Colonic mucosa (tissue), 4 donors: ENCODE measurements at places on chromosomes 2 and 18. TPM values are rescaled to one million over a fixed set of nuclear protein-coding genes. Genes with fewer than 3 reads are reported as not detected.

The IL36A gene
- total RNA-seq, result not detected

The FAM237A gene
- not detected for total RNA-seq

The CCDC93 gene
- total RNA-seq, result 33.5 TPM

The FRZB gene
- total RNA-seq, result 26.8 TPM

The CYP1B1 gene
- total RNA-seq, result 3.5 TPM

The MYOM1 gene
- 7.9 TPM for total RNA-seq

The HOXD11 gene
- total RNA-seq, result 0.25 TPM

The SPOPL gene
- 23.5 TPM for total RNA-seq

The CRACDL gene
- total RNA-seq, result 11.5 TPM

The ABCB6 gene
- total RNA-seq, result 16.9 TPM

The TMEM17 gene
- 0.35 TPM for total RNA-seq

The LAMA3 gene
- 41.3 TPM for total RNA-seq

The RANBP2 gene
- total RNA-seq, result 72.0 TPM

The NYAP2 gene
- total RNA-seq, result 0.05 TPM

The WDPCP gene
- 3.4 TPM for total RNA-seq

The AQP4 gene
- total RNA-seq, result 0.35 TPM

The RIT2 gene
- not detected for total RNA-seq

The GAL3ST2 gene
- total RNA-seq, result 70.2 TPM

The MEP1B gene
- 1.8 TPM for total RNA-seq

The KATNAL2 gene
- 2.2 TPM for total RNA-seq

The REG3G gene
- not detected for total RNA-seq

The LIMS4 gene
- 1.2 TPM for total RNA-seq

The LRRC30 gene
- total RNA-seq, result not detected

The ANKAR gene
- 6.7 TPM for total RNA-seq

The GNLY gene
- 4.7 TPM for total RNA-seq

The OTOS gene
- not detected for total RNA-seq

The FSIP2 gene
- 5.9 TPM for total RNA-seq

The HMSD gene
- total RNA-seq, result 0.11 TPM

The TBC1D8 gene
- total RNA-seq, result 10.3 TPM

The RNF125 gene
- 13.9 TPM for total RNA-seq

The UGT1A5 gene
- total RNA-seq, result 2.4 TPM

The SMIM21 gene
- total RNA-seq, result not detected

The HOXD9 gene
- total RNA-seq, result 1.7 TPM

The SULT1C4 gene
- 2.0 TPM for total RNA-seq

The NDC80 gene
- 6.8 TPM for total RNA-seq

The NOL4 gene
- 1.3 TPM for total RNA-seq
